Body of pancreas (tissue), 4 donors: ENCODE measurements at places on chromosomes 2 and 18.

DNA sequence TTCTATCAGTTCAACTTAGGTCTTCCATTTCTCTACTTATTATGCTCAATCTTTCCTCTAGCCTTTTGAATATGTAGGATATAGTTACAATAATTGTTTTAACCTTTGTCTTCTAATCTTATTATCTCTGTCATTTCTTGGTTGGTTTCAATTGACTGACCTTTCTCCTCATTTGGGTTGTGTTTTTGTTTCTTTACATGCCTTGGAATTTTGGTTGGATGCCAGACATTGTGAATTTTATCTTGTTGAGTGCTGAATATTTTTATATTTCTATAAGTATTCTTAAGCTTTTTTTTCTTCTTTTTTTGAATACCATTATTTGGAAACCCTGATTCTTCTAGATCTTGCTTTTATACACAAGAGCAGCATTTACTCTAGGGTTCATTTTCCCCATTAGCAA, 30.7 kb upstream of the TMEM247 start:
- DNase-seq, result no peak

GRCh38 chr18:21760321-21760720, 19.7 kb downstream of the MIB1 start:
- no peak for DNase-seq

DNA sequence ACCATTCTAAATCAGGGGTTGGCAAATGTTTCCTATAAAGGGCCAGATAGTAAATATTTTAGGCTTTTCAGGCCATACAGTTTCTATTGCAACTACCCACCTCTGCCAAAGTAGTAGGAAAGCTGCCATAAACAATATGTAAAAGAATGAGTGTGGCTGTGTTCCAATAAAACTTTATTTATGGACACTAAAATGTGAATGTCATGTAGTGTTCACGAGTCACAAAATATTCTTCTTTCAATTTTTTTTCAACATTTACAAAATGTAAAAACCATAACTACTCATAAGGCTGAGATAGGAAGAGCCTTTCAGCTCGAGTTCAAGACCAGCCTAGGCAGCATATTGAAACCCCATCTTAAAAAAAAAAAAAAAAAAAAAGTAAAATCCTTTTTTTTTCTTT, 13.4 kb downstream of the KCNG3 start:
- no peak for DNase-seq

DNA sequence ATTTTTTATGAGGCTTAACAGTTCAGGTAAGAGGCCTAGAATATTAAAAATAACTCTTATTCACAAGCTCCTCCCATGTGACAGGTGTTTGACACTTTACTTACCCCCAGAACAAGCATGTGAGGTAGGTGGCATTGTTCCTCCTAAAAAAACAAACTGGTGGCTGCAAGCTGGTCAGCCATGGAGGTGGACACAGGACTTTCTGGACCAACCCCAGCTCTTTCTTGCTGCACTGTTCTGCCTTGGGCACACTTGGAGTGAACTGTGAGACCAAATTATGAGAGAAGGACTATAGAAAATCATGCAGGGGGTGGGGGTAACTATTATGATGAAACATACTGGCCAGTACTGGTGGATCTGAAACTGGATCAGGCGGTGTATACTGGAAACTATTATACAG, 56.6 kb downstream of the PTPRM start:
- no peak for DNase-seq

DNA sequence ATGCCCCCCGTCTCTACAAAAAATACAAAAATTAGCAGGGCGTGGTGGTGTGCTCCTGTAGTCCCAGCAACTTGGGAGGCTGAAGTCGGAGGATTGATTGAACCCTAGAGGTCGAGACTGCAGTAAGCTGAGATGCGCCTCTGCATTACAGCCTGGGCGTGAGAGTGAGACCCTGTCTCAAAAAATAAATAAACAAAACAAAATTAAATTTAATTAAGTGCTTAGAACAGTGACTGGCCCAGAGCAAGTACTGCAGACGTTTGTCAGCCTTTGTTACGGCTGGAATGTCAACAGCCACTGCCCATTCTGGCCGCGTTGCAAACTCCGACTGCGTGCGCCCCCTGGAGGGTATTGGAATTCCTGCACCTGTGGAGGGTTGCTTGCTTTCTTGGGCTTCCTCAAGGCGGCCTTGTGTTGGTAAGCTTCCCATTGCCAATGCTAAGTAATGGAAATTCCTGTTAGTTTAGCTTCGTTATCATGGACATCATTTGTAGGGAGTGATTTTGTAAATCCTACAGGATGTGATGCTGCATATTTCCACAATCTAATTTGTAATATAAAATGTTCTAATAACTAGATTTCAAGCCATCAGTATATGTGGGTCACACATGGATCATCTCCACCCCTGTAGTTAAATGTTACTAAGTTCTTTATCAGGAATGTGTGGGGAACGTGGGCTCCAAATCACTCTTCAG, 15.9 kb upstream of the ATP6V1B1 start:
- DNase-seq, result peak; percentile 88
